Calu3 (cell line): ENCODE measurements at places on chromosomes 3 and 15. TPM values are rescaled to one million over a fixed set of nuclear protein-coding genes. Genes with fewer than 3 reads are reported as not detected.

GRCh38 chr15:97989299-97989698, 28.8 kb downstream of the ARRDC4 start:
- DNase-seq, result no peak

The TMEM89 gene
- not detected in 2 replicates for total RNA-seq

DNA sequence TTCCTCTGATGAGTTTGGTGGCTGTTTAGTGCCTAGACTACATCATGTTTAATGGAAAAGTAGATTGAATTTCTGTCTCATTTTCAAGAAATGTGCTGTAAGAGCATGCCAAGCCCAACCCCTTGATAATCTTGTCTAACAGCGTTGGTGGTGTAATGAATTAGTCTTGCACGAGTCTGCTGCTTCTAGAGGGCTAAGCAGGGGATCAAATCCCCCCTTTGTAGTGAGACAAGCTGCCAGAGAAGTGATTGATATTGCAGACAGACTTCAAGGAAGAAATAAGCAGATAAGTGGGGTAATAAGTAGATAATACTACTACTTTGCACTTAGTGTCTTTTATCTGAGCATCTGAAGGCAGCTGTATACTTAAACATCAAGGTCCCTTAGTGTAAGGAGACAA, 141.4 kb downstream of the TP63 start:
- DNase-seq, result no peak

DNA sequence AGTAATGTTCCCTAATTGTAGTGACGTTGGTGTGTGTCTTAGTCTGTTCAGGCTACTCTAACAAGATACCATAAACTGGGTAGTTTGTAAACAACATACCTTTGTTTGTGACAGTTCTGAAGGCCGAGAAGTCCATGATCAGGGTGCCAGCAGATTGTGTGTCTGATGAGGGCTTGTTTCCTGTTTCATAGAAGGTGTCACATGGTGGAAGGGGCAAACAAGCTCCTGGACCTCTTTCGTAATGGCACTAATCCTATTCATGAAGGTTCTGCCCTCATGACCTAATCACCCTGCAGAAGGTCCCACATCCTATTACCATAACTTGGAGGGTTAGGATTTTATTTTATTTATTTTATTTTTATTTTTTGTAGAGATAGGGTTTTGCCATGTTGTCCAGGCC, 11.1 kb downstream of the ATXN7 start:
- DNase-seq, result no peak

- DNase-seq, result no peak
Observed at GRCh38 chr3:66302288-66302687, 81.5 kb downstream of the SLC25A26 start.

DNA sequence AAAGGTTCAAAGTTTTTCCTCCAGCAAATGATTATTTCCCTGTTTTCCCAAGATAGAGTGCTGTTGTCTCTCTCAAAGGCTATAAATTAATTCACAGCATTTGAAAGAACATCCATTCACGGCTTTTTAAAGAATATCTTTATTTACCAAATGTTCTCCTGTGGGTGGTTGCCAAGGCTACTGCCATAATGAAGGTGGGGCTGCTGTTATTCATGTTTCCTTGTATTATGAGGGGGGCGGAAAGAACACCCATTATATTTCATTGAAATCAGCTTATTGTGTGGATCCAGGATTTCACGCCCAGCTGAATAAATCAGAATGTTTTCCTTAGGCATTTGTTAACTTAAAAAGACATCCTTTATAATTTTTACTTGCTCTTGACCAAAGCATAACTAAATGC, 10.1 kb downstream of the SRP14 start:
- DNase-seq, result no peak

DNA sequence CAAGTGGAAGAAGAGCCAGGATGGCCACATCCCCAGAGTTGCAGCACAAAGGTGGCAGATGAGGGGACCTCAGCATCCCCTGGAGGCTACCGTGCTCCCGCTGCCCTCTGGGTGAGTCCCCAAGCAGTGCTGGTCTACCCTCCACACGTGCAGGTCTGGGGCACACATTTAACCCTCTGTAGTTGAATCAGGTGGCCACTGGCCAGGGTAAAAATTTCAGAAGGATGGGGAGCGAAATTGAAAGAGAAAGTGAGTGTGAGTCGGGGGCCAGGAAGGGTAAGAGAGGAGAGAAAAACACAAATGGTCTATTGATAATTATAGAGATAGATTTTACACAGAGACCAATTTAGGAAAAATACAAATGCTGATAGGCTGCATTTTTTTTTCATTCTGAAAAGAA, 139.5 kb upstream of the EIF1B start:
- no peak for DNase-seq

- no peak for DNase-seq
Observed at GRCh38 chr3:12351145-12351544, 62.3 kb downstream of the PPARG start.

DNA sequence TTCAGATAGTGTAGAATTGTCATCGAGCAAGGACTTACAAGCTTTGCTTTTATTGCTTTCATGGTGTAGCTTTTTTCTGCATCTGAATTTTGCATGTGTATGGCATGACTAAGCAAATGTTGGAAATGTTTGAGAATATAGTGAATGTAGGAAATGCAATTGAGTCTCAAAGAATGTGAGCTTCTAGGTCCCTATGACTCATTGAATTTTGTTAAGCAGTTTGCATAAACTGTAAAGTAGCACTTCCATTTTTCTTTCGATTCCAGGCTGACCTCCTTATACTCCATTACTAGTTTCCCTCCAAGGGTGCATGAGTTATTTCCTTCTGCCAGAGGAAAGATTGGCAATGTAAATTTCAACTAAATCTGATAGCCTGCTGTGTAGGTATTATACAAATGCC, 619.2 kb downstream of the DIPK2A start:
- DNase-seq, result no peak

The CRABP1 gene
- total RNA-seq, result 0.51 TPM in 1 of 2 replicates, not detected in the other

DNA sequence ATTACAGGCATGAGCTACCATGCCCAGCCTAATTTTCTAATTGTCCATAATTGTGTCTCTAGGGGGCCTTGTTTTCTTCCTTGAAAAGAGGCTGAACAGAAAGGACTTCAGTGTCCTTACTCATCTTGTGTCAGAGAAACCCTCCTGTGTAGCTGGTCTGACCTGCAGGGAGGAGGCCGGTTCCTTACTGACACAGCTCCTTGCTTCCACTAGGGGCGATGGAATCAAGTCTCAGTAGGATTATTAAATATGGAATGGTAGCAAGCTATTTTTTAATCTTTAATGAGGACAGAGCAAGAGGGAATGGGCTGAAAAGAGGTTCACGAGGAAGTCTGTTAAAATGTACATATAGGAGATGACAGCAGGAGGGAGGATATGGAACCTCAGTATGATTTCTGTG, 8.6 kb downstream of the LPCAT4 start:
- DNase-seq, result no peak

The PLA2G4E gene
- total RNA-seq, result 0.09 TPM in 1 of 2 replicates, not detected in the other

DNA sequence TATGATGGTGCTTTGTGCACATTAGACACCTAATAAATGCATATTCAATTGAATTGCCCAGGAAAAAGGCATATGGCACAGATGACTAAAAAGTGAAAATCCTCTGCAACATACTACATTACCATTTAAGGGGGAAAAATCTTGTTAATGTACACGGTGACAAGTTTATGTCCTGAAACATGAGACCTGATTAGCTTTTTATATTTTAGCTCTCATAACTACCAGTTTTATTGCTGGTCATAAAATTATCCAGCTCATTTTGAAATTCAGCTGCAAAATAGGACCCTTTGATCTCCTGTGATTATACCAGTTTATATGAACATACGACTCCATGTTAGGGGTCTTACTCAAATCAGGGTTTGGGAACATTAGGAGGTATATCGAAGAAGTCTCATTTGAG, 684.6 kb upstream of the CCDC54 start:
- no peak for DNase-seq

DNA sequence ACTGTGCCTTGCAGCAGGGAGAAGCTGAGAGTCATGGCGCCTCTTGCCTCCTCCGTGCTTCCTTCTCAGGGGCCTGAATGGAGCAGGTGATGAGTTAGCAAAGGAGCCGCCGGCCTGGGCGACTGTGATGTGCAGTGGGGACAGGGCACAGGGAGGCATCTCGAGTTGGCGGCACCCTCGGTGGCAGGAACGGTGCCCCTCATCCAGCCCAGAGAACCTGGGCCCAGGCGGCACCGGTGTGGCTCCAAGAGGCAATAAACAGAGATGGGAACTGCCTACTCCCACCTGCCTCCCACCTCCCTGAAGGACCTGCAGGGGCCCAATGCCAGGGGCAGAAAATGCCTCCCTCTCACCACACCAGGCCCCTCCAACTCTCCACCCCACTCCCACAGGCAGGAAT, 6.2 kb downstream of the SLC41A3 start:
- DNase-seq, result no peak

DNA sequence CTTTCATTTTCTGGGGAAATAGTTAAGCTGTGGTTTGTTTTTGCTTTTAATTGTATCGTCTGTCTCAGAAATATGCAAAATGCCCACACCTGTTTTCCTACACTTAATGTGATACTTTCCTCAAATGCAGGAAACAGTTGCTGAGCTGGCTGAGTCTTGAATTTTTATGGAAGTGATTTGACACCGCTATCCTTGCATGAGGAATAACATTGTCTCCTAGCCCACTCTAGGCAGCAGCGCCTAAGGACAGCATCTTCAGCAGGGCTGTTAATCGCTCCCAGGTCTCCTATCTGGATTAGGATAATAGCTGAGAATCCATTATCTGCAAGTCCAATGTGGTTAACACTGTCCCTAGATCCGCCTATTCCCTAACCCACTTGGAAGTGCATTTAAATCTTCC, 132.6 kb upstream of the NR2E3 start:
- no peak for DNase-seq
